Activated CD4-positive, alpha-beta T cell treated with anti-CD3 and anti-CD28 coated beads, Interleukin-2, amount 50 U/mL, for 1 hour (primary cell): ENCODE measurements at places on chromosomes 16 and 17.

- no peak for DNase-seq
Observed at GRCh38 chr17:76946111-76946771, 78.0 kb downstream of the MGAT5B start.

DNA sequence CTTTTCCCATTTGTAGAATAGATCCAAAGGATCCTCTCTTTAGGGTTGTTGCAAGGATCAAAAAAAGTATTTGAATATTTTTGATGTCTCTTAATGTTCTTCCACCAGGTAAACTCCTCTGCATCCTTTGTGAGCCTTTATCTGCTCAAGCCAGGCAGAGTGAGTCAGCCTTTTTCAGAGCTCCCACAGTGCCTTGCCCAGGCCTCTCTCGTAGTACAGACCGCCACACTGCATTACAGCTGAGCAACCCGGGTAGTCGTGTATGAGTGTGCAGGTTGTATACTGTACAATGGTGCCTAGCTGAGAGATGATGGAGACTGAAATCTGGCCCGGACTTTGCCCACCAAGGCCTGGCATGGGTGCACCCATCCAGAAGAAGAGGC is 20.9 kb downstream of the RHBDL3 start:
- no peak for DNase-seq

DNA sequence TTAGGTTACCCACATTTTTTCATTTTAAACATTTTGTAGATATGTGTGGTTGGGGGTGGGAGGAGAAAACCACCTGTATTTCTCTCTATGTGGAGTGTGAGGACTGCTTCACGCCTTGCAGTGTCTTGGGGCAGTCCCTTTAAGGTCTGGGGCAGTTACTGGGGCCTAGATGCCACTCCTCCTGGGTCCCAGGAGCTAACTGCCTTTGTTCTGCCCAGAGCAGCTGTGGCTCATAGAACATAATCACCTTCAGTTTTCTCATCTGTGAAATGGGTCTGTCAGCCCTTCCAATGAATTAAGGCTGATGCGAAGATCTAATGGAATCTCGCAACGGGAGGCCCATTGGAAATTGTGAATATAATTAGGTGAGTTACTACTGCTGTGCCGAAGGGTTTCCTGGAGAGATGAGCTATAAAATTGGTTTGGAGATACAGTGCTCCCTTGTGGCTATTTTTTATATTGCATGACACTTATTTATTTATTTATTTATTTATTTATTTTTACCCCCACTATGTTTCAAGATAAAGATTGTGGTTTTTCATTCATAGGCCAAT is 22.9 kb downstream of the DHRS7C start:
- DNase-seq = no peak

GRCh38 chr17:42112552-42113176 is at the start of gene DHX58:
Gene DHX58, minus strand, starts transcription at chr17:42112714. Its CDS starts 822 bp downstream, at chr17:42111892.
- peak; percentile 72 for DNase-seq

- DNase-seq = no peak
Observed at GRCh38 chr16:268141-269053, 7.3 kb downstream of the RGS11 start.

GRCh38 chr16:84508502-84508901 is 4.0 kb upstream of the MEAK7 start:
- peak; percentile 38 for DNase-seq

- no peak for DNase-seq
Observed at GRCh38 chr17:48622857-48623256, 3.3 kb downstream of the HOXB9 start.

- DNase-seq = no peak
Observed at GRCh38 chr17:31369266-31369665, 22.2 kb upstream of the RAB11FIP4 start.

- peak; percentile 58 for DNase-seq
Observed at GRCh38 chr17:40540448-40540847, 24.8 kb downstream of the CCR7 start.

GRCh38 chr17:2178798-2179501 is 124.0 kb downstream of the HIC1 start:
- DNase-seq = no peak

DNA sequence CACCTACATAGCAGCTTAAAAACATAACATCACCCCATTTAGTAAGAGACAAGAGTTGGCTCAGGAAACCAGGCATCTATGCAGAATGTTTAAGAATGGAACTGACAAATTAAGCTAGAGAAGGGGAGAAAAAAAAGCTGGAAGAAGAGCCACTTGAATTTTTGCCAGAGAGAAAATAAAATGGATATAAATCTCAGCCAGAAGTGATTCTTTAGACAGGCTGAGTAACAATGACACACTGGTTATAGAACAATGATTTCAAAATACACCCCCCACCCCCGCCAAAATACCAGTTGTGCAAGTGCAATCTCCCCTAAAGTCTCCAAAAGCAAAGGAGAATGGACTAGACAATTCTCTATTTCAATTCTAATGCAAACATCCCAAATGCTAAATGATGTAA is 22.4 kb downstream of the LSM12 start:
- no peak for DNase-seq

DNA sequence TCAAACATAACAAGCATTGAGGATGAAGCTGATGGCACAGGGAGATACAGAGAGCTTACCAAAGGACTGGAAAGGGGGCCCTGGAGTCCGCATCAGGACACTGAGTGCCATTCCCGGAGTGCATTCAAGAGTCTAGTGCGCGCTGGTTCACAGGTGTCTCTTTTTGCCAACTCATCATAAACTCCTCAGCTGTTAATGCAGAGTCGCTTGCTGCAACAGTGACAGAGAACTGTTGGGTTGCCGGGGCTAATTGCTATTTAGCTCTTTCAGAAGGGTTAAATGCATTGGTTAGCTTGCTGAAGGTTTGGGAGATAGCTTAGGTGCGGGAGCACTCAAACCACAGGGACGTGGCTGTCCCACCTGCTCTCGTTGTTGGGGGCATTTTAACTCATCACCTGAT is 1091.6 kb upstream of the EEF2KMT start:
- DNase-seq = no peak

DNA sequence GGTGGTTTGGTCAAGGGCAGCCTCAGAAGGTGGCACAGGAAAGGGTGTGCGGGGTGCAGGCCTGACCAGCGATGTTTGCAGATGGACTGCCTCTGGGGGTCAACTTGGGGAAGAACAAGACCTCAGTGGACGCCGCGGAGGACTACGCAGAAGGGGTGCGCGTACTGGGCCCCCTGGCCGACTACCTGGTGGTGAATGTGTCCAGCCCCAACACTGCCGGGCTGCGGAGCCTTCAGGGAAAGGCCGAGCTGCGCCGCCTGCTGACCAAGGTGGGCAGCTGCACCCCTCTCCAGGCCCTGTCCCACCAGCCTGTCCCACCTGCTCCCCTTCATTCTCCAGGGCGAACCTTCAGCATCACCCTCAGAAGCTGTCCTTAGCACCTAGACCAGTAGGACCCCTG is 12.5 kb downstream of the DHODH start:
- no peak for DNase-seq

DNA sequence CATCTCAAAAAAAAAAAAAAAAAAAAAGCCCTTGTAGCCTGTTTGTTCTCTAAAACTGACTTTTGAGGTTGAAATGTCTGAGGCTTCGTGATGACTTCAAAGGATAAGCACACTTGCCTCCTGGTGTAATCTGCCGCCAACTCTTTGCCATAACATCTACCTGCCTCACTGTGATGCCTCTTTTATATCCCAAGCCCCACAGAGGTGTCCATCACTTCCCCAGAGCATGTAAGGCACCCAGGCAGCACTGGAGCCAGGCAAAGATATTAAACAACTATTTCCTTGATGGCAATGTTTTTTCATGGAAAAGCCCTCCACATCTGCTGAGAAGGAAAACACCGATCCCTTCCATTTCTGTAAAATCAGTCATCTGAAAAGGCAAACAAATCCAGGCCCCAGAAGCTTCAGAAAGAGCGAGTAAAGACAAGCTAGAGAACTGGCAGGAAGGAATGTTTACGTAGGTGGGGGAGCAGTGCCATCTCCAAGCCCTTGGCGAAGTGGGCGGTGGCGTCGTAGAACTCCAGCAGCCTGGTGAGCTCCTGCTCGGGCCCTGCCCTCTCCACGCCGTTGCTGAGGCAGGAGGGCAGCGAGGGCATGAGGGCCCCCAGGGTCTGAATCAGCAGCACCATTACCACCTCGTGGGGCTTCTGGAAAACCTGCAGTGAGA is 28.6 kb downstream of the COG7 start:
- DNase-seq = no peak

DNA sequence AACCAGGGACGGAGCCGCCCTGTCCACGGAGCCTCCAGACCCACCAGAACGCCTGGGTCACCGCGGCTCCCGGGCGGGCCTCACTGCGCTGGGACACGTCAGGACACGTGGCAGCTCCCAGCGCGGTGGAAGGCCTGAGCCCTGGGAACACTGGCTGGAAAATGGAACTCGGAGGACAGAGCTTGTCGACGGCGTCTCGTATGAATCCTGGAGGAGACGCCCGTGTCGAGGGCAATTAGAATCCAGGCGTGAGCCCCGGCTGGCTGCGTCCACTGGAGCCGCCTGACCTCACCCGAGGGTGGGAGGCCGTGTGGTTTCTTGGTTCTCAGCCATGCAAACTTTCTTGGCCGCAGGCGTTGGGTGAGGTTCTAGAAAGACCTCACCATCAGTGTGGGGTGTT is 173.9 kb downstream of the LAT start:
- no peak for DNase-seq

DNA sequence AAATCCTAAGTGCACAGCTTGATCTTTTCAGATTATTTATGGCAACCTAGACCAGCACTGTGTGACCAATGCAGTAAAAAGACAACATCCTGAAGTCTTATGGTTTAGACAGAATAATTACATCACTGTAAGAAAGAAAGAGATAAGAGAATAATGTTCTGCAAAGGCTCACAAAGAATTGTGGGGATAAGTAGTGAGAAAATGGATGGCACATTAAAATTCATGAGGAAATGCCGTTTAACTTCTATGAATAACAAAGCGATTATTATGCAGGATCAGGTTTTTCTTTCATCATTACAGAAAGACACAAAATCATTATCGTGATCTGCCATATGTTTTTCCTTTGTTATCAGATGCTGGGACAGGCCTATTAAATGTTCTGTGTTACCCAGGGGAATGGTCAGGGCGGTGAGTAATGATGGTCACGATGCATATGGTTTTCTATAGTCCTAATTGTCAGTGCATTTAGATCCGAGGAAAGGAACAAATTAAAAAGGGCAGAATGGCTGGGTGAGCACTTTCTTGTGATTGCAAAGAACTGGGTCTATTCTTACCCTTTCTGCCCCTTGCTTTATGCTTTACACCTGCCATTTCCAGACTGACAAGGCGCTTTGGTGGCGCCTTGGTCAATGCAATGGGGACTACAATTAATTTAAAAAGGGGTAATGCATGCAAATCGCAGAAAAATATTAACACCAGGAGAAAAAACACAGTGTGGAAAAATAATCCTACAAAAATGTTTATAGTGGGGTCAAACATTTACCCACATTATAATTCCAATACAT is 18.1 kb upstream of the DHX40 start:
- no peak for DNase-seq

DNA sequence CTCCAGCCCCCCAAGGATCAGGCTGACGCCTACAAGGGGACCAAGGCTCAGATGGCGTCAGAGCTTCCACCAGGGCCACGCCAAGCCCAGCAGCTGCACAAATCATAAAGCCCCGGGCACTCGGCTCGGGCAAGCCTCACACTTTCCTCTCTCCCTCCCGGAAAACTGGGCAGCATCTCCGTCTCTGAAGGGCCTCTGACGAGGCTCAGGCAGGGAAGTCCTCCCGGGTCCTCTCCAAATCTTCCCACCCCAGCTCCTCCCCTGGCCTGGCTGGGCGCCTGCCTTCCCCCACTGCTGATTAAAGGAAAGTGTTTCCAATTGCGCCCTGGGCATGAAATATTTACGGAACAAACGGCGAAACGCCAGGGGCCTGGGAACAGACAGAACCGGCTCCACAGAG is 38.5 kb downstream of the PIEZO1 start:
- DNase-seq = no peak

GRCh38 chr16:54545854-54546511 is 259.4 kb upstream of the IRX3 start:
- no peak for DNase-seq

GRCh38 chr16:2842340-2843000 is 12.4 kb downstream of the ZG16B start:
- peak; percentile 62 for DNase-seq

GRCh38 chr17:50270435-50271362 is 3.6 kb upstream of the TMEM92 start:
- no peak for DNase-seq

DNA sequence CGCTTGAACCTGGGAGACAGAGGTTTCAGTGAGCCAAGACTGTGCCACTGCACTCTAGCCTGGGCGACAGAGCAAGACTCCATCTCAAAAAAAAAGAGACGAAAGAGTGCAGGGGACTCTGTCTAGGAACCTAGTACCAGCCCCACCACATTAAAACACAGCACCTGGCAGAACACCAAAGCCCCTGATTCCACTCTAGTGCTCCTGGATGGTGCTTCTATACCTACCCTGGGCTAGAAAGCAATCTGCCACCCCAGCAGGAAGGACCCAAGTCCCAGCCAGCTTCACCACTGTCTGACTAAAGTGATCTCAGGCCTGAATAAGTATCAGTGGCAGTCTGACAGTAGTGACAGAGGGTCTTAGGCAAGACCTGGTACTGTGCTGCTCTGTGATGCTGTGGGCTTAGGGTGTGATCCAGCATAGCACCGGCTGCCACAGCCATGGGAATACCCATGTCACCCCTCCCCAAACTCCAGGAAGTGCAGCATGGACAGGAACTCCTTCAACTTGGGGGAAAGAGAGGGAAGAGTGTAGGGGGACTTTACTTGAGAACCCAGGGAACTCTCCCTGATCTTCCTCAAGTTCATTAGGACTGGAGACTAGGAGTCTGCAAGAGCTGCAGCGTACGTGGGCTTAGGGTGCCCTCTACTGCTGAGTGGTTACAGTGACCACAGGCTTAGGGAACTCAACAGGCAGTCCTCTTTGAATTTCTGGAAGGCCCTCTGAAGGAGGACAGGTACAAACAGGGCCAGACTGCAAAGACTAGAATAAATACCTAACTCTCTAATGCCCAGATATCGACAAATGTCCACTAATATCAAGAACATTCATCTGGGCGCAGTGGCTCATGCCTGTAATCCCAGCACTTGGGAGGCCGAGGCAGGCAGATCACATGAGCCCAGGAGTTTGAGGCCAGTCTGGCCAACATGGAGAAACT is 30.0 kb upstream of the RNF43 start:
- DNase-seq = peak; percentile 56

- DNase-seq = no peak
Observed at GRCh38 chr17:37744961-37745800, at the start of gene HNF1B. Gene HNF1B, minus strand, starts transcription at chr17:37745059. Its CDS starts 175 bp downstream, at chr17:37744884.

DNA sequence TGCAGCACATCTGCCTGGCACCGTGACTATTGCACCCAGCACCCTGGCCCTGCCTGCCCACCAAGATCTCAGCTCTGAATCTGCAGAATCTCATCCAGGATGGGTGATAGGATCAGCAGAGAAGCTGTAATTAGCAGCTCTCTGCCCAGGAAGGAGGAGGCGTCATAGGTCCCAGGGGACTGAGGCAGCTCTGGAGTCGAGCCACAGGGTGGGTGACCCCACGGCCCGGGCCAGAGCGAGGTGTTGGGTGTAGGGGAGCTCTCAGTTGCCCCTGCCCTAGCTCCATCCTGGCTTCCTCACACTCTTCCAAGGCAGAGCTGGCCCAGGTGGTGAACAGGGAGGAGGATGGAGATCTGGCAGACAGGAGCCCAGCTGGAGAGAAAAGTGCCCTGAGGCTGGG is 18.2 kb upstream of the FAM83G start:
- no peak for DNase-seq

GRCh38 chr17:7477392-7478275 is 1.8 kb downstream of the ZBTB4 start:
- peak; percentile 37 for DNase-seq

- no peak for DNase-seq
Observed at GRCh38 chr17:20273741-20274500, 193.4 kb downstream of the LGALS9B start.
